ENCODE measurements at places on chromosomes 2 and 18.

- DNase-seq, result no peak
Measured at GRCh38 chr2:204127238-204127637, 190.7 kb downstream of the ICOS start.

GRCh38 chr2:71689968-71690834 lies 236.8 kb downstream of the DYSF start:
- no peak for DNase-seq

- DNase-seq, result no peak
Measured at GRCh38 chr2:135664623-135665068, 77.0 kb upstream of the UBXN4 start.

DNA sequence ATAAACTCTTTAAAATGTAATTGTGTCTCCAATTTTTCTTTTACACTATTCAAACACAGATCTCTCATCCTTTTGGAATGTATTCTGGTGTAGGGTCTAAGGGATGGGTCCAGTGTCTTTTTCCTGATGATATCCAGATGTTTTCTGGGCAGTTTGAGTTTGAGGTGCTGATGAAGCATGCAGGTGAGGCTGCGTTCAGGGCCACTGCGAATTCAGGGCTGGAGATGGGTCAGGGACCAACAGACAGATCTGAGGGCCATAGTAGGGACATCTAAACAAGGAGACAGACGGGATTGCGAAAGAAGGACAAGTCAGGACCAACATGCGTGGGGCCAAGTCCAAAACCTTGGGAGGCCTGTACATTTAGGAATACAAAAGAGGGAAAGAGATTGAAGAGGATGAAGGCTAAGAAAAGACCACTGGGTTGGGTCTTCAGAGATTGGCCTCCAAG lies 70.2 kb downstream of the ACAA2 start:
- no peak for DNase-seq

GRCh38 chr2:1791685-1792435 lies 47.5 kb upstream of the PXDN start:
- DNase-seq, result no peak

DNA sequence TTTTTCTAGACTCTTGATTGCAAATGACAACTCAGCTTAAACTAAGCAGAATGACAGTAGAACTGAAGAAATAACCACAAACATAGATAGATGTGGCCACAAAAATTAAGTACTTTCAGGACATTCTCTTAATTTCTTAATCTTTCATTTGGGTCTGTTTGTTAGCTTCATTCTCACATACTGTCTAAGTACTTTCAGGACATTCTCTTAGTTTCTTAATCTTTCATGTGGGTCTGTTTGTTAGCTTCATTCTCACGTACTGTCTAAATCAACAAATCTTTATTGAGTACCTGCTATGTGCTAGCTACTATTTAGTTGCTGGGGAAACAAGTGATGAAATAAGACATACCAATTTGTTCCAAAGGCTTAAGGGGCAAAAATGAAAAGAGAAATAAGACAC lies 35.1 kb downstream of the FAM117B start:
- no peak for DNase-seq

GRCh38 chr2:43075054-43075593 lies 151.3 kb downstream of the ZFP36L2 start:
- DNase-seq, result no peak

GRCh38 chr2:44441200-44441599 lies 79.5 kb downstream of the CAMKMT start:
- DNase-seq, result no peak

GRCh38 chr2:6237039-6237660 lies 545.0 kb downstream of the SOX11 start:
- no peak for DNase-seq

- DNase-seq, result peak; percentile 42
Measured at GRCh38 chr2:32135409-32135808, 30.3 kb upstream of the SLC30A6 start.

DNA sequence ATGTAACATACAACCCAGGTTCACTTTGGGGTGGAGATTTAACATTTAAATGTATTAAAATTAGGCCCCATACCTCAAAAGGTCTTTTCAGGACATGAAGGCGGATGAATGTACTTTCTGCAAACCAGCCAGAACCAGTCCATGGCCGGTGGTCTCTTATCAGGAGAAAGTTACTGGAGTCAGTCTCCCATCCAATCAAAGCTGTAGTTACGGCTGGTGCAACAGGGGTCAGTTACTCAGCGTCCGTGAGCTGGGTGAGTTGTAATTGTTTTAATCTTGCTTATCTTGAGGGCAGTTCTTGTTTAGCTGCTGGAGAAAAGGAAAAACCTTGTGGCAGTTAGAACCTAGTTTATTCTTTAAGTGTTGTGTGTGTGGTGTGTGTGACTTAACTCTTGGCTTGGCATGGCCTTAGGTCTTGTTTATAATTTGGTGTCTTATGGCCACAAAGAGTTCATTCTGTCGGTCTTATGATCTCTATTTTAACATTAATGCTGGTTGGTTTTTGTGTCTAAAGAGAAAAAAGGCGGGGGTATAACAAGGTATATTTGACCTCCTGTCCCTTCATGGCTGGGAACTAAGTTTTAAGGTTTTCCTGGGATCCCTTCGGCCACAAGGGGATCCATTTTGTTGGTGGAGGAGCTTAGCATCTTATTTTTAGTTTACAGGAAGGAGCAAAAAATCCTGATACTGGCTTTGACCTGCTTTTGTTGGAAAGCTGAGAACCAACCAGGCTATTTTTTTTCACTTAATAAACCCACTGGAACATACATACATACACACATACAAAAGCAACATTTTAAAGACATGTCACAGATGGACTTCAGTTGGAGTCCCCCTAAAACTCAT lies 143.5 kb upstream of the NCK2 start:
- DNase-seq, result no peak

DNA sequence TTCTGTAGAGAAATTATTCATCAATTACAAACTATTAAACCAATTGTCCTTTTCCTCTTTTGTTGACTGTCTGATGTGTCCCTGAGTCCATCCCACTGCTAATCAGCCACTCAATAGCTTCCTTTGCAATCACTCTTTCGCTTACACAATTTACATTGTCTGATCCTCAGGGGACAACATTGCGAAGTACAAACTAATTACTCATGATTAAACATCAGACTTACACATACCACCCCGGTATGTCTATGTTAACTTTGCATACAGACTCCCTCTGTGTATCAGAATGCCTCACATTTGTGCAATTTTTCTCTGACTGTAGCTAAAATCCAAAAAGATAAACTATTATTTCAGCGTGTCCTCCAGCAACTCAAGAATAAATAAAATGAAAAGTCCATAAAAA lies 264.4 kb upstream of the REV1 start:
- DNase-seq, result no peak

GRCh38 chr2:95260028-95261023 lies 13.9 kb upstream of the PROM2 start:
- DNase-seq, result no peak

- DNase-seq, result no peak
Measured at GRCh38 chr2:208466920-208467298, 60.3 kb downstream of the PTH2R start.

- no peak for DNase-seq
Measured at GRCh38 chr2:99836690-99837605, 305.4 kb downstream of the AFF3 start.

GRCh38 chr2:86623043-86623493 lies 597 bp downstream of the RNF103 start:
- peak; percentile 56 for DNase-seq

DNA sequence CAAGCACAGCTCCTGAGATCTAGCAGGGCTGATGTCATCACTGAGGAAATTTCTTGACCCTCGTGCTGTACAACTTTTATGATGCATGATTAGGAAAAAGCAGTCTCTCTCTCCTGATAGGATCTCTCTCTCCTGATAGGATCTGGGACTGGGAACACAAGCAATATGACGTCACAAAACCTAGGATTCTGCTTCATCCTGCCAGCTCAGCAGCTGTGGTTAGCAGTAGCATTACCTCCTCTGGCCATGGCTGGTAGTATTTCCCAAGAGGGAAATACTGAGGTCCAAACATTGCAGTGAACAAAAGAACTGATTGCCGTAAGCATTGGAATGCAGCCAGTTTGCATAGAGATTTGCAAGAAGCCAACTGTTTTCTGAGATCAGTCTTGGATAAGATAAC lies 521.2 kb upstream of the POU3F3 start:
- no peak for DNase-seq

- DNase-seq, result peak; percentile 25
Measured at GRCh38 chr2:104944495-104944894, 90.6 kb downstream of the POU3F3 start.

DNA sequence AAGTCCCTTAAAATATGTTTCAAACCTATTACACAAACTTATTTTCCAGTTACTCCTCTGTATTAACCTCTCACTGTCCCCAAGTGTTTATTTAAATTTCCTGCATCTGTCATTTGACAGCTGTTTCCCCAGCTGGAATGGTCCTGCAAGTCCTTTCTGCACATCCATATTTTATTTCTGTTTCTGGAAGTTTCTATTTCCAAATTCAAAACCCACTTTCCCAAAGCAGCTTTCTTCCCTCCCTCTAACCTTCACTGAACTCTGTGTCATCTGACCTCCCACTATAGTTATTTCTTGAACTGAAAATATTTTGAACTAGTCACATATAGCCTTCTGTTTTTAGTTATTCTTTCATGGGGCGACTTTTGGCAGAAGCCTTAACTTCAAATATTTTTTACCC lies 459.4 kb upstream of the MC4R start:
- DNase-seq, result no peak

GRCh38 chr2:1638281-1638860 lies 105.9 kb downstream of the PXDN start:
- DNase-seq, result no peak

- DNase-seq, result no peak
Measured at GRCh38 chr18:58640891-58641610, 12.2 kb upstream of the ALPK2 start.

GRCh38 chr2:176852667-176853066 lies 359.9 kb upstream of the HNRNPA3 start:
- no peak for DNase-seq

- no peak for DNase-seq
Measured at GRCh38 chr2:72081451-72081850, 66.2 kb downstream of the CYP26B1 start.

GRCh38 chr2:162833345-162833744 lies 5.2 kb downstream of the KCNH7 start:
- no peak for DNase-seq

DNA sequence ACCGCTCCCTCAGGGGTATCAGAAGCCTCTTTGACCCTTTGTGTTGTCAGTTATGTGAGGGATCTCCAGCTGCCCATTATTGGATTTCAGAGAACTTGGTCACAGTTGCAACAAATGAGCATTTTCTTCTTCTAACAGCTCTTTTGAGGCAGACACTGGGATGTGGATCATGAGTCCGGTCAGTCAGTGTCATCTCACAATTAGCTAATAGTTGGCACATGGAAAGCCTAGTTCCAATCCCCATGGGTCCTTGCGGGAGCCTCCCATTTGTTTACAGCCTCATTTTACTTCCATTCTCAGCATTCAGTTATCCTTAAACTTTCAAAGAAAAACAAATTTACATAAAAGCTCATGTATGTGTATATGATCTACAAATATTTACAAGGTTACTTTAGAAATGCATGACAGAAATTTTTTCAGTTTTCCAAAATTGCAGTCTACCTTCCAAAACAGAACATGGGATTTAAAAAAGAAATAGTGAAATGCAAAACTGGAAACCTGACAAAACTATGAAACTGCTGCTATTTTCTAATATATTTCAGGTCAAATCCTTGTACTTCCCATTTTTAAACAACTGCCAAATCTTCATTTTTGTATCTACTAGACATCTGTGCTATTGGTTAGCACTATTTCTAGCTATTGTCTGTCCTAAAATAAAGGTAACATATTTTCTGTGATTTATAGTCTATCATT lies 547.1 kb upstream of the ZEB2 start:
- DNase-seq, result no peak

DNA sequence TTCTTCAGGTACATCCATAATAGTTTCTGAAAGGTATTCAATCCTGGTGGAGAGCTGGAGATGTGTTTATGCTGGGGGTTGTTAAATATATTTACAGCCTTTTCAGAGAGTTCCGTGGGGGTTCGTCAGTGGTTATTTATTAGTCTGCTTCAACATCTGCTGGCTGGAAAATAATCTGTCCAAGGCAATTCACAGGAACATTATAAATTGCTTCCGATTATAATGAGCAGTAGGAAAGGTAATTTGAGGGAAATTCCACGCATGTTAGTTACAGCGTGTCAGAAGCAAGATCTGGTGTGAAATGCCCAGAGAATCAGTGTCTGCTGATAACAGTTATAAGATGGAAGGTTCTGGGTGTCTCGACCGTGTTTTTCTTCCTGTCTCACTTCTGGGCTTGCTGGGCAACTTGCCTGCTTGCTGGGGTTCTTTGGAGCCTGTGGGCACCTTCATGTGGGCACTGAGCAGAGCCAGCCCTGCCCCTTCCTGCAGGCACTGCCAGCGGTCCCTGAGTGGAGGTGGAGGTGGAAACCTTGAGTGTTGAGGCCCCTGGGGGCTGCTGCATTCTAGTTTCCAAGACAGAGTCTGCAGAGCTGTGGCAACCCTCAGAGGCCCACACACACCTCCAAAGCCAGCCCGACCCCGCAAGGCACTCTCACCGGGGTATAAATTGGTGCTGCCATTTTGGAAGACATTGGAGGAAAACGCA lies 185.7 kb downstream of the FAM210A start:
- no peak for DNase-seq

DNA sequence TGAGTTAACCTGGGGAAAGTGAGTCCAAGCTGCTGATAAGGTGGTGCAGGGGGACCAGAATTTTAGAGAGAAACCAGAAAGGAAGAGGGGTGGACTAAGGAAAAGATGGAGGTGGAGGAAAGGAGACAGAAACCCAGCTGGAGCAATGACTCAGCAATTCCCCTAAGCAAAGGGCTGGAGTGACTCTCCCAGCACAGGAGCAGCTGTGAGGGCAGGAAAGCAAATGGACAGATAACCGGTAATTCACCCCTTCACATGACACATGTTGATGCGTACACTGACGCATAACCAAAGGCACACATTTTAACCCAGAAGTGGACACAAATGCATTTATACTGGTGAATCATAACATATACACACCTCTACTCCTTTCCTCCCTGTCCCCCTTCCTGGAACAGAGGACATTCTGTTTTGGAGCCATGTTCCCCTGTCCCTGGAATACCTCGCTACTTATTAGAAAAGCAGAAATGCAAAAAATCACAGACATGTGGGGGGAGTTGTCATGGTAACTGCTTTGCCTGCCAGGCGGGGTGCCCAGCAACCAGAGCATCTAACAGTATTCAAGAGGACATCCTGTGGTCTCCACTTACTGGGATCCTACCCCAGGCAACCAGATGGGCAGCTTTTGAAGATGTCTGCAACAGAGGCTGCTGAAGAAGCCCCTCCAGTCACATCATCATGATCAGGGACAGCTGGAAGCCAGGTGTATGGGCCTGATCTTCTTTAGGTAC lies 4.7 kb downstream of the CDK5R2 start:
- DNase-seq, result no peak

DNA sequence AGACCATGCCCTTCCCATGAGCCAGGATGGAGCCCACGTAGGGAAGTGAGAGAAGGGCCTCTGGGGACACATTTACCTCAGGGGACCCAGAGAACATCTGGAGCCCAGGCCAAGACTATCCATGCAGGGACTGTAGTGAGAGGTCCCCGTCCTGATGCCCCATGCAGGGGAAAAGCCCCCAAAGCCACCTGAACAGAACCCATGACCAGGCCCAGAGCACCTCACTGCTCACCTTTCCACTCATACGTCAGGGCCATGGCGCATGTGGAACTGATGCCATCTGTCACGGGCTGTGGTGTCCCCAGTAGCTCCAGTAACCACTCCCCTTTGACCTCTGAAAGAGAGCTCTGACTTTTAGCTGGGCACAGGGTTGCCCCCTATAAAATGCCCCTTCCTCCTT lies 106.5 kb upstream of the TEX51 start:
- DNase-seq, result no peak

GRCh38 chr2:36170805-36171204 lies 184.8 kb upstream of the CRIM1 start:
- DNase-seq, result no peak

Data from HuH-7 (cell line).